ENCODE measurements at places on chromosomes 4 and X.

GRCh38 chr4:53208753-53209152 lies 157.1 kb downstream of the SCFD2 start:
- no peak overlapping the region for H3K27ac ChIP-seq
- no peaks in the 10 kb centered on the region for H3K4me1 ChIP-seq
- no peaks in the 10 kb centered on the region for H3K36me3 ChIP-seq
- H3K27me3 ChIP-seq, result no peaks in the 10 kb centered on the region

DNA sequence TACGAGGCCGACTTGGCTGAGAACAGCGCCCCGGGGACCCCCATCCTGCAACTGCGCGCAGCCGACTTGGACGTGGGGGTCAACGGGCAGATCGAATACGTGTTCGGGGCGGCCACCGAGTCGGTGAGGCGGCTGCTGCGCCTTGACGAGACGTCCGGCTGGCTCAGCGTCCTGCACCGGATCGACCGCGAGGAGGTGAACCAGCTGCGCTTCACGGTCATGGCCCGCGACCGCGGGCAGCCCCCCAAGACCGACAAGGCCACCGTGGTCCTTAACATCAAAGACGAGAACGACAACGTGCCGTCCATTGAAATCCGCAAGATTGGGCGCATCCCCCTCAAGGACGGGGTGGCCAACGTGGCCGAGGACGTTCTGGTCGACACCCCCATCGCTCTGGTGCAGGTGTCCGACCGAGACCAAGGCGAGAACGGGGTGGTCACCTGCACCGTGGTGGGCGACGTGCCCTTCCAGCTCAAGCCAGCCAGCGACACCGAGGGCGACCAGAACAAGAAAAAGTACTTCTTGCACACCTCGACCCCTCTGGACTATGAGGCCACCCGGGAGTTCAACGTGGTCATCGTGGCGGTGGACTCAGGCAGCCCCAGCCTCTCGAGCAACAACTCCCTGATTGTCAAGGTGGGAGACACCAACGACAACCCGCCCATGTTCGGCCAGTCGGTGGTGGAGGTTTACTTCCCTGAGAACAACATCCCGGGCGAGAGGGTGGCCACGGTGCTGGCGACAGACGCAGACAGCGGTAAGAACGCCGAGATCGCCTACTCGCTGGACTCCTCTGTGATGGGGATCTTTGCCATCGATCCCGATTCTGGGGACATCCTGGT lies 2.4 kb downstream of the PCDH7 start:
- H3K27ac ChIP-seq, result peak overlapping the region; percentile 76
- H3K36me3 ChIP-seq, result peaks cover 2% of the 10 kb centered on the region
- peak overlapping the region; percentile 77 for H3K4me3 ChIP-seq
- no peaks in the 10 kb centered on the region for H3K27me3 ChIP-seq

DNA sequence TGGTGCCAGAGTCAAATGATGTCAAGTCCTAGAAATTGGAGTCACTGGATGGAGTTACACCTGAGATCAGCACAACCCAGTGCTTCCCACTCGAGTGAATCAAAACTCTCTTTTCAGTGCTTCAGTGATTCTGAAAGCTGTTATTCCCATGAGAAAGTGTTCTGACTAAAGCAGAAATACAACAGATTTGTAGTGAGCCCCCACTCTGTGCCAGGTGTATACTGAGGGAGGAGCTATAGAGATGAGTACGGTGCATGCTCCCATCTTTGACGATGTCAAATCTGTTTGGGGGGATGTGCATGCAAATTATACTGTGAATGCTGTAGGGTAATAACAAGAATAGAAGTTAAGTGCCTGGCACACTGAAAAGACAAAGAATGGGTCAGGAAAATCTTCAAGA lies 330.2 kb downstream of the HS3ST1 start:
- H3K4me3 ChIP-seq, result no peak overlapping the region
- no peaks in the 10 kb centered on the region for H3K27me3 ChIP-seq
- no peak for DNase-seq
- no peaks in the 10 kb centered on the region for H3K4me1 ChIP-seq

GRCh38 chrX:135086197-135086854 lies 34.0 kb downstream of the ETDB start:
- no peak overlapping the region for H3K27ac ChIP-seq
- no peaks in the 10 kb centered on the region for H3K36me3 ChIP-seq
- H3K27me3 ChIP-seq, result no peaks in the 10 kb centered on the region
- no peak overlapping the region for H3K4me3 ChIP-seq

- H3K36me3 ChIP-seq, result no peaks in the 10 kb centered on the region
- no peak for DNase-seq
- H3K4me1 ChIP-seq, result no peaks in the 10 kb centered on the region
These were observed 117.0 kb downstream of the CHRDL1 start for GRCh38 chrX:110678591-110678990.

- no peak for DNase-seq
- no peak overlapping the region for H3K4me3 ChIP-seq
- no peak overlapping the region for H3K27ac ChIP-seq
These were observed 8.5 kb upstream of the NEIL3 start for GRCh38 chr4:177301126-177301639.

DNA sequence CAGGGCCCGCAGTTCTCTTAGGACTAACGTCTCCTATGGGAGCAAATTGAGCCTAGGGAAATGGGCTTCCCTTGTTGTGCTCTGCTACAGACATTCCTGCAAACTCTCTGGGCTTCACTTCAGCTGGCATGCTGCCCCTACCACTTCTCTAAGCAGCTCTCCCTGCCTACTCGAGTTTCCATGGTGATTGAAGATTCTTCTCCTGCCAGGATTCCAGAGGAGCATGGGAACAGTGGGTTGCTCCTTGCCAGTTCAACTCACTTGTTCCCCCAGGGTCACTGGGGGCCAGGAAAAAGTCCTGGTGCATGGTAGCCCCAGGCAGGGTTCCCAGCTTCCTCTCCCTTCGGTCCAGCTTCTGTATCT lies 21.1 kb upstream of the WDR17 start:
- DNase-seq, result no peak
- H3K36me3 ChIP-seq, result no peaks in the 10 kb centered on the region
- H3K27ac ChIP-seq, result no peak overlapping the region
- no peaks in the 10 kb centered on the region for H3K4me1 ChIP-seq
- H3K27me3 ChIP-seq, result no peaks in the 10 kb centered on the region
- H3K4me3 ChIP-seq, result no peak overlapping the region

GRCh38 chrX:107654872-107655761 lies 26.8 kb downstream of the PRPS1 start:
- H3K27me3 ChIP-seq, result no peaks in the 10 kb centered on the region
- peak; percentile 85 for DNase-seq

- H3K36me3 ChIP-seq, result no peaks in the 10 kb centered on the region
- H3K27ac ChIP-seq, result no peak overlapping the region
- no peak for DNase-seq
- H3K4me1 ChIP-seq, result no peaks in the 10 kb centered on the region
- H3K27me3 ChIP-seq, result no peaks in the 10 kb centered on the region
These were observed 323.9 kb upstream of the CXXC4 start for GRCh38 chr4:104818579-104818978.

GRCh38 chr4:7894677-7895181 lies 44.9 kb downstream of the AFAP1 start:
- H3K4me3 ChIP-seq, result no peak overlapping the region
- DNase-seq, result no peak
- peak overlapping the region; percentile 54 for H3K27ac ChIP-seq
- peaks cover 29% of the 10 kb centered on the region for H3K4me1 ChIP-seq
- H3K27me3 ChIP-seq, result no peaks in the 10 kb centered on the region

GRCh38 chr4:163776957-163777356 lies 282.5 kb downstream of the TMA16 start:
- no peaks in the 10 kb centered on the region for H3K36me3 ChIP-seq
- no peaks in the 10 kb centered on the region for H3K4me1 ChIP-seq

DNA sequence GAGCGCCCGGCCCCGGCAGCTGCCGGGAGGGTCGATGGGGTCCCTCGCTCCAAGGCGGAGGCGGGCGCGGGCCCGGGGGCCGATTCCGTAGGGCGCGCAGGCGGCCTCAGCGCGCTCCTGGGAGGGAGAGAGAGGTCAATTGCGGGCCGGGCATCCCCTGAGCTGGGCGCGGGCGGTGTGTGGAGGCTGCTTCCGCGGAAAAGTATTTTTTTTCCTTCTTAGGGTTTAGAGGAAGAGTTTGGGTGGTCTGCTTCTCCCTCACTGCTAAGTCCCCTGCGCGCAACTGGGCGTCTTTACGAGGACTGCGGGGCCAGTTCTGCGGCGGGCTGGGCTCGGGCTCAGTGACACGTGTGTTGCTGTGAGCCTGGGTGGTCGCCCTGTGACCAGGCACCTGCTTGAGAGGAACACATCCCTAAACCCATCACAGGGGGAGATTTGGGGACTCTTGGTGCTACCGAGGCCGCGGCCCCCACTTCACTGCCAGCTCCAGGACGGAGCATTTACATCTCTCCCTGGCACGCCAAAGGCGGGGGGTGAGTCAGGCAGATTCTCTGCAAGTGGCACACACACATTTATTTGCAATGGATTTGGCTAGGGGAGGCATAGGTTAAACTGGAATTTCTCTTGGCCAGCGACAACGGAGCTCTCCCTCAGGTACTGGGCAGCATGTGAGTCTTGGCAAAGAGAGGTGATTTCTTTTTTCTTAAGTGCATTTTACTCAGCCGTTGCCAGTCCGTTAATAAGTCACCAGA lies 151.2 kb upstream of the SLC4A4 start:
- peak overlapping the region; percentile 49 for H3K4me3 ChIP-seq
- no peak for DNase-seq
- H3K27me3 ChIP-seq, result peaks cover 44% of the 10 kb centered on the region
- peaks cover 7% of the 10 kb centered on the region for H3K4me1 ChIP-seq
- H3K27ac ChIP-seq, result no peak overlapping the region
- H3K36me3 ChIP-seq, result no peaks in the 10 kb centered on the region

DNA sequence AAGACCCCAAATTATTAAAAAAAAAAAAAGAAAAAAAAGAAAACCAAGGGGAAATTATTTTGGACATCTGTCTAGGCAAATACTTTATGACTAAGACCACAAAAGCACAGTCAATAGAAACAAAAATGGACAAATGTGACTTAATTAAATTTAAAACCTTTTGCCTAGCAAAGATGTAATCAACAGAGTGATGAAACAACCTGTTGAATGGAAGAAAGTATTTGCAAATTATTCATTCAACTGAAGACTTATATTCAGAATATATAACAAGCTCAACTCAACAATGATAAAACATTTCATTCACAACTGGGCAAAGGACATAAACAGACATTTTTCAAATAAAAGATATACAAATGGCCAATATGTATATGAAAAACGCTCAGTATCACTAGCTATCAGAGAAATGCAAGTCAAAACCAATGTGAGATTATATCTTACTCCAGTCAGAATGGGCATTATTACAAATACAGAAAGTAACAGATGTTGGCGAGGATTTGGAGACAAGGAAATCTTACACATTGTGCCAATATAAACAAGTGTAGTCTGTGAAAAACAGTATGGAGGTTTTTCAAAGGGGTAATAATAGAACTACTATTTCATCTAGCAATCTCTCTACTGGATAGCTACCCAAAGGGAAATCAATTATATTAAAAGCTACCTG lies 67.1 kb downstream of the FAAH2 start:
- DNase-seq, result no peak
- no peaks in the 10 kb centered on the region for H3K36me3 ChIP-seq
- H3K27ac ChIP-seq, result no peak overlapping the region
- H3K4me3 ChIP-seq, result no peak overlapping the region

DNA sequence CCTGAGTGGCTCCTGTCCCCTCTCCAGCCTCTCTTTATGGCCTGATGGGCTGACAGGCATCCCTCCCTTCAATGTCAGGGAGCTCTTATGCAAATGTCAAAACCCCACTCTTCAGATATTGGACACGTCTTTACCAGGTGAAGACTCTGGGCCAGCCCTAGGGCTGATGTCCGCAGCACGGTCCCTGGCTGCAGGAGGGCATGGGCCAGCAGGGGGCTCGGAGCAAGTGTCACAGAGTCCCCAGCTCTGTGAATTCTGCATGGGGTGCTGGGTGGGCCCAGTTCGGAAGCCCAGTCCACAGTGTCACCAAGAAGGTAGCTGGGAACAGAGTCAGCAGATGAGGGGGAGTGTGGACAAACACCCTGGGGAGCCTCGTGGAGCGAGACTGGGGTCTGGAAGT lies 39.6 kb upstream of the PSAPL1 start:
- peaks cover 5% of the 10 kb centered on the region for H3K27me3 ChIP-seq
- H3K27ac ChIP-seq, result no peak overlapping the region
- no peaks in the 10 kb centered on the region for H3K4me1 ChIP-seq
- no peak for DNase-seq
- no peak overlapping the region for H3K4me3 ChIP-seq

DNA sequence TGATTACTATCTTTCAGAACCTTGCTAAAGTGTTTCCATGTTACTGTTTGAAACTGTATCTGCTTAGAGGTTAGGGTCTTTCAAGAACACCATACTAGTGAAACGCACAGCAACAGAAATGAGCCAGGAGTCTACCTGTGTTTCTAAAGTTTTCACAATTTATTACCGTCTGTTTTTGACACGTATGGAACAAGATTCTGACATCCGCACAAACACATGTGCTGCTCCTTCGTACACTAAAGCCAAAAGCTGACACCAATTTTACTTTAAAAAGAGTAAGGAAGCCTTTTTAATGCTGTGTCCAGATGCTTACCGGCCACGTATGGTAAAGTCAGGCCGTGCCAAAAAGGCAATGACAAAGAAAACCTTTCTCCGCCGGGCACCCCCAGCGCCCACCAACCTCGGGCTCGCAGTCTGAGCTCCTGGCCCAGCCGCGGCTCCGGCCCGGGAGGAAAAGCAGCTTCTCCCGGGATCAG lies 532 bp downstream of the RPS4X start:
- peaks cover 18% of the 10 kb centered on the region for H3K36me3 ChIP-seq
- H3K27me3 ChIP-seq, result no peaks in the 10 kb centered on the region
- DNase-seq, result no peak
- H3K4me1 ChIP-seq, result peaks cover 50% of the 10 kb centered on the region

DNA sequence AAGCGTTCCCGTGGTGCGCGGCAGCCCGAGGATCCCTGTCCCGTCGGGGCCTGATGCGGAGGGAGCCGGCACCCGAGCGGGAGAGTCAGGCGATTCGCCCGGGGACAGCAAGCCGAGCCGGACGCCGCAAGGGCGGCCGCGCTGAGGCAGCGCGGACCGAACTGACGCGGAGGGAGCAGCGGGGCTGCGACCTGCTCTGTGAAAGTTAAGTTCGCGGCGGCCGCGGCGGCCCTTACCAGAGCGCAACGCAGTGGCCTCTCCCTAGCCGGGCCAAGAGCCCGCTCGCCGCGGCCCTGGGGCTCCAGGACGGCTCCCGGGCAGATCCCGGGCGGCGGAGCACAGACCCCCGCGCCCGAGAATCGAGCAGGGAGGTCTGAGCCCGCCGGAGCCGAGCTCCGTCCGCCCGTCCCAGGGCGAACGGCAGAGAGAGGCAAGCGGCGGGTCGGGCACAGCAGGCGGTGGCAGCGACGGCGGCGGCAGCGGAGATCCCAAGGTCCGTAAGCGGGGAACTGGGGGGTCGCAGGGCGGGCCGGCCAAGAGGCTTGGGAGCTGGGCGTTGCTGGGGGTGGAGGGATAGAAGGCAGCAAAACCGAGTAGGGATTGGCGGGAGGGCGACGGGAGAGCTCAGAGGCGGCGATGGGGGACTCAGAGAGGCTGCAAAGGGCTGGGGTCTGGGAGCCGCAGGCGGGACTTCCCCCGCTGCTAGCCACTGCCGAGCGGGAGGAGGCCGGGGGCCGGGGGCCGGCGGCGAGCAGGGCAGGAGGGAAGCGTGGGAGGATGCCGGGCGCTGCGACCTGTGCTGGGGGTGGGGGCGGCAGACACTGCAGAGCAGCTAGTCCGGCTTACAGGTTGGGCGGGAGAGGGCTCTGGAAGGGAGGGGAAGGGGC lies 1.0 kb downstream of the GPR50 start:
- no peak for DNase-seq
- no peak overlapping the region for H3K27ac ChIP-seq
- H3K4me3 ChIP-seq, result no peak overlapping the region
- no peaks in the 10 kb centered on the region for H3K4me1 ChIP-seq
